ENCODE measurements at places on chromosomes 11 and 22.
A peak's percentile ranks its signal among the peaks of the same experiment; 100 is the strongest.

DNA sequence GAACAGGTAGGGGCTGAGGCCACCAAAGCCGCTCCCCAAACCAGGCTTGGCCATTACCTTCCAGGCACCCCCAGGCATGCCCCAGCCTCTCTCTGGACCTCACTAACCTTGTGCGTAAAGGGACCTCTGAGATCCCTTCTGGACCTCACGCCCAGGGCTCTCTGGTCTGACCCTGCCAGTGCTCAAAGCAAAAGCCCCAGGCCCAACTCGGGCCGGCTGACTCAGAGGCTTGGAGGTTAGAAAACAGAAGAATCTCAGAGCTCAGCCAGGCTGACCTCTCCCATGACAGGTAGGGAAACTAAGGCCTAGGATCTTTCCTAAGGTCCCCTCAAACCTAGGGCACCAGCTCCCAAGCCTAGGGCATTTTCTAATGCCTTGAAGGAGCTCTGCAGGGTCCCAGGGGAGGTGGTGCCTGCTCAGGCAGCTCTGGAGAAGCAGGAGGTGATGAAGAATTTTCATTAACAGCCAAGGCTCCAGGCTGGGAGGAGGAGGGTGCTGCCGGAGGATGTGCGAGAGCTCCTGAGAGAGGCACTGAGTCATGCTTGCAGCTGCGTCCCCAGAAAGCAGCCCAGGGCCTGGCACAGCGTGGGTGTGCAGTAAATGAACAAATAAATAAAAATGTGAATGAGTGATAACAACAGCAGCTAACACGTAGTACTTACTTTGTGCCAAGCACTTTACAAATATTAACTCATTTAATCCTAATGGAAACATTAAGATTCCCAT is 25.6 kb downstream of the ARRB1 start:
- DNase-seq: no peak

DNA sequence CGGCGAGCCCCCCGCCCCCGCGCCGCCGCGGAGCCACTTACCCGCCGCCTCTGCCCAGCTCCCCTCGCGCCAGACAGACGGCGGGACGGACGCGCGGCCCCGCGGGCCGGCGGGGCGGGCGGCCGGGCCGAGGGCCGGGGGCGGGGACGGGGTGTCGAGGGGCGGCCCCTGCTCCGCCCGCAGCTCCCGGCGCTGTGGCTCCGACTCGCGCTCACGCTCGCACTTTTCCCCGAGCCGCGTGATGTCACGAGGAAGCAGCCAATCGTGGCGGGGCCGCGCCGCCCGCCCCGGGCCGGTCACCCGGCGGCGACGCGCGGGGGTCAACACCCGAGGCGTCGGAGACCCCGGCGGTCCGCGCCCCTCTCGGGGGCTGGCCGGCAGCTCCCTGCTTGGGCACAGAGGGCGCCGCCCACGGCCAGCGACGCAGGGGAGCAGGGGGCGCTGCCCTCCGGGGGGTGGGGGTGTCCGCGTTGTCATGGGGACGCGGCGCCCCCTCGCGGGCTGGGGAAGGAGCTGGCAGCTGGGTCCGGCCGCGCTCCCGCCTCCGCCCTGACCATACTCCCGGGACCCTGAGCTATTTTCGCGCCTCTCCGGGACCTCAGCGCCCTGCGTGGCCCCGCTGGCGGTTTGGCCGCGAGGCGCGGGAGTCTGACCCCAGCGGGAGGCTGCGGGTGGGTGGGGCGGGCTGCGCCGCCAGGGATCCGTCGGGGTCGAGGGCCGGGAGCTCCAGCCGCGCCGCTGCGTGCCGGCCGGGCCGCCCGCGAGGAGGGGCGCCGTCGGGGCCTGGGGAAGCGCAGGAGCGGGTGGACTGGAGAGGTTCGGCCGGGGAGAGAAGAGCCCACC is at the start of gene CHRM4:
CHRM4 (minus strand) TSS at position 199 of the 843 bp plus-strand sequence. CDS start 5,219 bp downstream, outside the sequence.
- DNase-seq: peak; percentile 39

DNA sequence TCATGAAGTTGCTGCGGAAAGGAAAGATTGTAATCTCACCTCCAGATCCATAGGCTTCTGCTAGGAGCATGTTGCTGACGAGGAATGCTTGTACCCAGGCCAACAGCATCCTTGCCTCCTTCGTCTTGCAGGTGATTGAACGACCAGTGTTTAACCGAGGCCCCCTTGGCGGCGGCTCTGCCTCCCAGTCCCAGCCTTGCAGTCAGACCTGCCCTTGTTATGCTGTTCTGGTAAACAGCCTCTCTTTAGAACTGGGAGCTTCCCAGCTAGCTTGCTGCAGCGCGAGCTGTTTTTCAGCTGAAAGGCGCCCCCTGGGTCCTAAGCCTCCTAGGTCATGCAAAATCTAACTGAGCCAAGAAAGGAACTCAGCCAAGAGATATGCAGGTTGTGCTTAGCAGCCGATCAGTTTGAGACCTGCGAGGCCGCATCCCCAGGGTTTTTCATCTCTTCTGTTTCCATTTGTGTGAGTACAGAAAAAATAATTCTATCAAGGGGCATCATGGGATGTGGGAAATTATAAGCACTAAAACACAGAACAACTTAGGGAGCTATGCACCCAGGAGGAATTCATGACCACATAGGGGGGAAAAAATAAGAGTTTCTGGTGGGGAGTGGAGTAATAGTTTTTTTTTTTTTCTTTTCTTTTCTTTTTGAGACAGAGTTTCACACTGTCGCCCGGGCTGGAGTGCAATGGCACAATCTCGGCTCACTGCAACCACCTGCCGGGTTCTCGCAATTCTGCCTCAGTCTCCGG is at the start of gene PIK3IP1:
PIK3IP1 (minus strand) TSS at position 253 of the 754 bp plus-strand sequence; CDS start at position 109, 144 bp downstream.
- DNase-seq: peak; percentile 37

DNA sequence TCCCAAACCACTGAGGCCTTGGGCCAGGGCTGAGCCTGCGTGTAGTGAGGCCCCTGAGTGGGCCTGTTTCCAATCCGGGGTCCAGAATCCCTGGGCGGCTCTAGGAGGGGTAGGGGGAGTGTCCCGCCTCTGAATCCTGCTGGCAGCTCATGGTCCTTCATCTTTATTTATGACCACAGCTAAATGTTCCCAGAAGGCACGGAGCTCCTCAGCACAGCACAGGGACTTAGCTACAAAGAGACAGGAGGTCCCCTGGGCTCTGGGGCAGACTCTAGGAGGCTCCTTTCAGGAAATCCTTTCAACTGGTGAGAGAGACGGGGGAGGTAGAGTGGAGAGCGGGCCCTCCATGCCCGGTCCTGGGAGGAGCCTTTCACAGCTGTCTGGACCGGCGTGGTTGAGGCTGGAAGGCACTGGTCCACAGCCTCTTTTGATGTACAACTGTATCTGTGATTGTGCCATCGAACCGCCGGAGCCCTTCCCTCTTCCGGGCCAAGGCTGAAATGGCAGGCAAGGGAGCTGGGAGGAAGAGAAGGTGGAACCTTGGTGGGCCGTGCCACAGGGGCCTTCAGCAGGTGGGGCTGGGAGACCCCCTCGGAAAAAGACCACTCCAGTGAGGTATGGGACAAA is 46.8 kb downstream of the SCUBE1 start:
- no peak for DNase-seq

Measured in amygdala (tissue), 56 donors.